A549 treated with dexamethasone at 1 μM for 4 hours (cell line): ENCODE measurements at places on chromosomes 7 and 10. TPM values are rescaled to one million over a fixed set of nuclear protein-coding genes. Genes with fewer than 3 reads are reported as not detected.

CYP3A7 gene
- not detected in 5 replicates for total RNA-seq

ELN gene
- 0.12 to 0.25 TPM (median 0.16 TPM) in 5 replicates for total RNA-seq

PILRA gene
- total RNA-seq, result 3.0 to 5.8 TPM (median 5.0 TPM) in 5 replicates

HOXA13 gene
- 2.0 to 3.1 TPM (median 2.6 TPM) in 5 replicates for total RNA-seq

PNLIP gene
- 0.16 to 0.27 TPM (median 0.21 TPM) in 5 replicates for total RNA-seq

TCAF2 gene
- 1.4 to 2.1 TPM (median 1.5 TPM) in 5 replicates for total RNA-seq

LOXL4 gene
- total RNA-seq, result 1.4 to 1.9 TPM (median 1.4 TPM) in 5 replicates

TET1 gene
- 0.49 to 0.82 TPM (median 0.71 TPM) in 5 replicates for total RNA-seq

ITPRID1 gene
- total RNA-seq, result not detected in 5 replicates

SPRN gene
- 0.30 to 0.41 TPM (median 0.33 TPM) in 5 replicates for total RNA-seq

COMTD1 gene
- total RNA-seq, result 28.6 to 56.9 TPM (median 48.9 TPM) in 5 replicates

POM121 gene
- total RNA-seq, result 31.4 to 46.0 TPM (median 45.2 TPM) in 5 replicates
